ENCODE measurements at places on chromosomes 11 and 22.

DNA sequence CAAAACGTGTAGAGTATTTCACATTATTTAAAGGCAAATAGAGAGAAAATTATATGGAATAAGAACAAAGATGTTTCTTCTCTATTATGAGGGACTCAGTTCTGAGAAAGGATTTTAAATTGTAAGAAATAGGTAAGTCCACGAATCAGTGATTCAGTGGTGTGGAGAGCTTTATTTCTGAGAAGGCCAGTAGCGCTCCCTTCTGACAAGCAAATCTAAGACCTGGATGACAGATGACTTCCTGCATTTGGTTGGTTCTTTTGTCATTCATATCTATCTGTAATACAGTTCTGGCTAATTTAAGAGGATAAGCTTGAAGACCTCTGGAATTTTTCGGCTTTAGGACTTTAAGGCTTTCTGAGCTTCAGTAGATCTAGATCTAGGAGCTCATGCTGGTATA lies 7.0 kb downstream of the CD3E start:
- DNase-seq = no peak

- DNase-seq = peak; percentile 22
These were observed 790 bp upstream of the TMEM41B start for GRCh38 chr11:9315078-9315688.

GRCh38 chr11:118430956-118431355 lies 5.3 kb upstream of the KMT2A start:
- no peak for DNase-seq

- no peak for DNase-seq
These were observed 67.2 kb downstream of the EFCAB6 start for GRCh38 chr22:43744700-43745410.

- DNase-seq = no peak
These were observed 63.4 kb upstream of the UCP3 start for GRCh38 chr11:74072286-74072685.

GRCh38 chr11:15882876-15883454 lies 473.4 kb downstream of the SOX6 start:
- no peak for DNase-seq

- DNase-seq = no peak
These were observed 151.7 kb downstream of the SWAP70 start for GRCh38 chr11:9815486-9816136.

DNA sequence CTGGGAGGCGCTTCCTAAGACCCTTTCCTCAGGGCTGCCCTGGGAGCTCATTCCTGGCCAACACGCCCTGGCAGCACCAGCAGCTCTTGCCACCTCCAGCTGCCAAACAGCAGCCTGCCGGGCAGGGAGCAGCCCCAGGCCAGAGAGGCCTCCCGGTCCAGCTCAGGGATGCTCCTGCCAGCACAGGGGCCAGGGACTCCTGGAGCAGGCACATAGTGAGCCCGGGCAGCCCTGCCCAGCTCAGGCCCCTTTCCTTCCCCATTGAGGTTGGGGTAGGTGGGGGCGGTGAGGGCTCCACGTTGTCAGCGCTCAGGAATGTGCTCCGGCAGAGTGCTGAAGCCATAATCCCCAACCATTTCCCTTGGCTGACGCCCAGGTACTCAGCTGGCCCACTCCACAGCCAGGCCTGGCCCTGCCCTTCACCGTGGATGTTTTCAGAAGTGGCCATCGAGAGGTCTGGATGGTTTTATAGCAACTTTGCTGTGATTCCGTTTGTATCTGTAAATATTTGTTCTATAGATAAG lies 7.6 kb downstream of the SLC39A13 start:
- DNase-seq = no peak

GRCh38 chr11:105168457-105168856 lies 28.9 kb upstream of the CARD18 start:
- DNase-seq = no peak

- no peak for DNase-seq
These were observed 7.5 kb upstream of the SIGIRR start for GRCh38 chr11:422249-422656.

DNA sequence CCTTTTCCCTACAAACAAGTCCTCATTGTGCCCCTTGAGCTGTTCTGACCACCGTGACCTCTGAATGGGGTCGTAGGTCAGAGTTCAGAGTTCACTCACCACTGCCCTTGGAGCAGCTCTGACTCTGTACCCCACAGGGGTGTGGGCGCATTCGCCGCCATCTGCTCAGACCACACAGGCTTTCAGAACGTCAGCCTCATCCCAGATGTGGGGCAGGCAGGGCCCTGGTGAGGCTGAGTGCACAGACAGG lies 14.8 kb upstream of the MUC5B start:
- DNase-seq = no peak

DNA sequence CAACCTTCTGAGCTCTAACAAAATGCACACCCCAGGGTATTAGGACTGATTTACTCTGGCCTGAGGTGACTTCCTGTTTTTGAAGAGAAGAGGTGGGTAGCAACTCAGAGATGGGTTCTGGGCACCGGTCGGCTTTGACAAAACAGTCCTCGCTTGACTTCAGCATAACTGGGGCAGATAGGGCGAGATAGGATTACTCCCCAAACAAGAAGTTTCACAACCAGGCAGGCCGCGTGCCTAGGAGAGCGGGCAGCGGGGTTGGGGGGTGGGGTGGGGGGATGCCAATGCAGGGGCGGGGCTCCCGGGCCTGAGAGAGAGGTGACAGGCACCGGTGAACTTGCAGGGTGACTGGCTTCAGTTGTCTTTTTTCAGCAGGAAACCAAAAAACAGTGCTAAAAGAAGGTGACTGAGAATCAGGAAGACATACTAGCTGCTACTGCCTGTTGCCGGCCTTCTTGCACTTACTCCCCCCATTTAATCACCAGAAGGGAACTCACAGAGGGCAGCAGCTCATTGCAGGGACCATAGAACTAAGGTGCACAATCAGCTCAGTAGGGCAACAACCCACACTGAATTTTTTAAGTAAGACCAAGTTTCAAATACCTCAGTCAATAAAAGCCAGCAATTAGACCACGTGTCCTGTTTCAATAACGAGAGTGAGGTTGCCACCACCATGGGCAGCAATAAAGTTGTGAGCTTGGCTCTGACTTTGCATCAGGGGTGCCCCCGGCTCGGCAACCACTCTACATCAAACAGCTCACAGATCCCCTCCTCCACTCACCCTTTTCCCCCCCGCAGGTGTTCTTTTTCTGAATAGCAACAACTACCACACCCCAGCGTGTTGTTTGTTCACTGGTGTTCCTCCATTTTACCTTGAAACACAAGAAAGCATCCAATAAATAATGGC lies 37.2 kb upstream of the ETS1 start:
- no peak for DNase-seq

- no peak for DNase-seq
These were observed 1.9 kb upstream of the SLC25A45 start for GRCh38 chr11:65384301-65384889.

- no peak for DNase-seq
These were observed 788.8 kb upstream of the FAT3 start for GRCh38 chr11:91435694-91436395.

GRCh38 chr22:50282361-50283155 lies 12.4 kb upstream of the MAPK11 start:
- no peak for DNase-seq

DNA sequence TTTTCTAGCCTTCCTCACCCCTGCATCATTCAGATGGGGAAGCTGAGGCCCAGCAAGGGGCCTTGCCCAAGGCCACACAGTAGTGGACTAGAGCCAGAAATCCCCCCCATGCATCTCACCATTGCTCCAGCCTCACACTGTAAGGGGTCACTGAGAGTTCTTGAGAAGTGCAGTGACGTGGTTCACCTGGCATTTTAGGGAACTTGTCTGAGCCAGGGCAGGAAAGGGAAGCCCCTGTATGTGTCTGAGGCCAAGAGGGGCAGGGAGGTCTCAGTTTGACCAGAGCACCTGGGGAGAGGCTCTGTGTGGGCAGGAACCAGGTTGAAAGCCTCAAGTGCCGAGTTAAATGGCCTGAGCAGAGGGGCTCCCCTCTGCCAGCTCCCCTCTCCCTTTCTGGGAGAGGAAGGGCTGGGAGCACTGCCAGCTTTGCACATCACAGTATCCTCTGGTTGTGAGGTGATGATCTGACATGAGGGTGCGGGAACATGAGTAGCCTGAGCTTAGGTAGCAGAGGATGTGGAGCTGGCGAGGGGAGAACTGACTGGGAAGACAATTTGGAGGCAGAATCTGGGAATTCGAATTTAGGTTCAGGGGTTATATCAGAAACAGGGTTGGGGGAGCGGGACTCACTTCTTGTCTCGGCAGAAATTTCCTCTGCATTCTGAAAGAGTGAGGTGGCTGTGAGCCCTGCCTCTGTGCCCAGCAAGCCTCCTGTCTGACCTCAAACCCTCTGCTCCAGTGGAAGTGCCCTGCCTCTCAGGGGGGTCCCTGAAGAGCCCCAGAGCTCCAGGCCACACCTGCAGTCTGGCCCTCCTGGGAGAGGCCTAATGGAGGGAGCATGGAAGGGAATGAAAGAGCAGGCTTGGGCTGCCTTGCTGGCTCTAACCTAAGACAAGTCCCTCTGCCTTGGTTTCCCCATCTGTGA lies 14.6 kb downstream of the ARHGEF17 start:
- no peak for DNase-seq

- no peak for DNase-seq
These were observed 226.1 kb upstream of the FAT3 start for GRCh38 chr11:91998481-91998880.

DNA sequence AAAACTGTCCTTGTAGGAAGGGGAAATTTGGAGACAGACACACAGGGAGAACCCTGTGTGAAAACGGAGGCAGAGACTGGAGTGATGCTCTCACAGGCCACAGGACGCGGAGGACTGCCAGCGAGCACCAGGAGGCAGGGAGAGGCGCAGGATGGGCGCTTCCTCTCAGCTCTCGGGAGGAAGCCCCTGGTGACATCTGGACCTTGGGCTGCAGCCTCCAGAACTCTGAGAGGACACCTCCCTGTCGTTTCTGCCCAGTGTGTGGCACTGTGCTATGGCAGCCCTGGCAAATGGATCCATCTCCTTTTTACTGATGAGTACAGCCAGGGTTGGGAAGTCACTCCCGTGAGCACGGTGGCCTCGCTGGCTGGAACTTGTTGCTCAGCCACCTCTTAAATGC lies 73.9 kb downstream of the LRRC32 start:
- no peak for DNase-seq

GRCh38 chr11:126083829-126084607 lies 21.4 kb upstream of the CDON start:
- no peak for DNase-seq

- no peak for DNase-seq
These were observed 15.4 kb downstream of the SLC3A2 start for GRCh38 chr11:62896049-62896448.

DNA sequence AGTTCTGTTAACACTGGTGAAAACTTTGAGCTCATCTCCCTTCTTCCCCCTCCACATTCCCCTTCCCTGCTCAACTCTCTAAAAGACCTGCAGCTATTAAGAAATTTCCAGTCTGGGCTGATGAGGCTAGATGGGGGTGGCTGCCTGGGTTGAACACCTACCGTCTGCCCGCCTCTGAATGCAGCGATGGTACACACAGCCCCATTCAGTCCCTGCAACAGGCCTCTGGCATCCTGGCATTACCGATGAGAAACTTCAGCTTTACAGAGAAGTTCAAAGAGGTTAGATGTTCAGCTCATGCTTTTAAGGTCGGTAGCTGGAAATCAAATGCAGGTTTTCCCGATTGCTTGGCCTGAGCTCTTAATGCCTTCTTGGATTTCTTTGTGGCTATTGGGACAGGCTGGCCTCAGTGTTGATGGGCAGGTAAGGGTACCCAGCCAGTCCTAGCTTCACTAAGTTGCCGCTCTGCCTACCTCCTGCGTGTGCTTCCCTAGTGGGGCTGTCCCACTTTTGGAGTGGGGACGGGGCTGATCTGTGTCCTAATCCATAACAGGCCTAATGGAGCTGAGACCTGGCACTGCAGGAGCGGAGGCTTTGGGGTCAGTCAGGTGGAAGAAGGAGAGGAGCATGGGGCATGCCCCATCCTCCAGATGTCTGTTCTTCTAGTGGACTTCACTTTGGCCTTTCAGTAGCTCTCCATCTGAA lies 49.1 kb downstream of the ZBTB16 start:
- no peak for DNase-seq

DNA sequence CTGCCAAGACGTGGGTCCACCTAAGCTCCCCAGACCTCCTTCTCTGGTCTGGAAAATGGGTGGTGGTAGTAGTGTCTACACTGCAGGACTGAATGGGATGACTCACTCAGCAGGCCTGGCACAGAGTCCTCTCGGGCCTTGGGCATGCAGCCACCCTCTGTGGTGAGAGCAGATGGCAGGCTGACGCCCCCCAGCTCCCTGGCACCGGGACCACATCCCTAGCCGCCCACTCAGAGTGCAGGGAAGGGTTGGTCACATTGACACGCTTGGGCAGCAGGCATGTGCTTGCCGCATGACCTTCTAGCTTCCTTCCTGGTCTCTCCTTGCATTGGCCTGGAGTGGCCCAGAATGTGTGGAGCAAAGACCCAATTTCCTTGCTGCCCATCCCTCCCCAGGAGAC lies 30.7 kb upstream of the PRODH start:
- no peak for DNase-seq

GRCh38 chr22:48799227-48799970 lies 1028.3 kb downstream of the BRD1 start:
- DNase-seq = no peak

DNA sequence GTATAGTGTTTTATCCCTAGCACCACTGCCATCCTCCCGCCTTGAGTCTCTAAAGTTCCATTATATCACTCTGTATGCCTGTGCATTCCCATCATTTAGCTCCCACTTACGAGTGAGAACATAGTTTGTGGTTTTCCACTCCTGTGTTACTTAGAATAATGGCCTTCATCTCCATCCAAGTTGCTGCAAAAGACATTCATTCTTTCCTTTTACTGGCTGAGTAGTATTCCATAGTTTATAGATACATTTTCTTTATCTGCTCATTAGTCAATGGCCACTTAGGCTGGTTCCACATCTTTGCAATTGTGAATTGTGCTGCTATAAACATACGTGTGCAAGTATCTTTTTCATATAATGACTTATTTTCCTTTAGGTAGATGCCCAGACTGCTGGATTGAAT lies 24.4 kb downstream of the TAB1 start:
- DNase-seq = no peak

DNA sequence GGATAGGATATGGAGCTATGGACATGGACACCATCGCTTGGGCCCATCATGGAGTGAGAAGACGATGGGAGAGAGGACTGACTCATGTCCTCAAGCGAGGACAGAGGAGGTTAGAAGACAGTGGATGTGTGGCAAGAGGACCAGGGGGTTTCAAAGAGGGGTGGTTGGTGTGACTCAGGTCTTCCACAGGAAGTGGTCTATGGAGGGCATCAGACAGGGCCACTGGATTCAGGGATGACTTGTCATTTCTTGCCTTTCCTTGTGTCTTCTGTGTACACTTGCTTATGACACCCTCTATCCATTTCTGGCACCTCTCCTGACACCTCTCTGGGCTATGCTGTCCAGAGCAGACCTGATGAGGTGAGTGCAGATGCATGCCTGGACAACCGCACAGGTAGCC lies 115.4 kb downstream of the OSBP2 start:
- no peak for DNase-seq
